HFFc6 (cell line): ENCODE measurements at places on chromosomes 1 and 21. TPM values are rescaled to one million over a fixed set of nuclear protein-coding genes. Genes with fewer than 3 reads are reported as not detected.
A peak's percentile ranks its signal among the peaks of the same experiment; 100 is the strongest.

- DNase-seq = no peak
These were observed 56.7 kb downstream of the KCNC4 start for GRCh38 chr1:110266834-110267233.

DNA sequence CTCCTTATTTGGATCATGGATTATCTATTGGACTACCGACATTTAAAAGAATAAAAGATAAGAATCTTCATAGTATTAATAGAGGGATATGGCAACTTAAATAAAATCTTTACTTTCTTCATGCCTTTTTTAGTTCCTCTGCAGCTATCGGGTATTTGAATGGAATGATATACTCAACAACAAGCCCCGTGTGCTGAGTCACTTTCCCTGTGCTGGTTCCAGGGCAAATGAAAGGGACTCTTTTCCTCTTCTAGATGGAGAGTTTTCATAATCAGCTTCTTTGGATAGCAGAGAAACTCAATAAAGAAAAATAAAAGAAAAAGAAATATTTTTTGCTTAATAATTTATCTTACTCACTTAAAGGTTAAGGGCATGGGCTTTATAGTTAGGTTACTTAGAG, 213.7 kb downstream of the LRRC40 start:
- peak; percentile 15 for DNase-seq

- DNase-seq = no peak
These were observed 11.7 kb downstream of the MX1 start for GRCh38 chr21:41437729-41438128.

GRCh38 chr1:245039196-245039595, 115.6 kb upstream of the KIF26B start:
- no peak for DNase-seq

GRCh38 chr1:108847494-108847893, 9.4 kb downstream of the AKNAD1 start:
- no peak for DNase-seq

- no peak for DNase-seq
These were observed 420.3 kb downstream of the NPHP4 start for GRCh38 chr1:5571861-5572401.

GRCh38 chr1:202023001-202023433, 12.6 kb downstream of the ELF3 start:
- no peak for DNase-seq

DNA sequence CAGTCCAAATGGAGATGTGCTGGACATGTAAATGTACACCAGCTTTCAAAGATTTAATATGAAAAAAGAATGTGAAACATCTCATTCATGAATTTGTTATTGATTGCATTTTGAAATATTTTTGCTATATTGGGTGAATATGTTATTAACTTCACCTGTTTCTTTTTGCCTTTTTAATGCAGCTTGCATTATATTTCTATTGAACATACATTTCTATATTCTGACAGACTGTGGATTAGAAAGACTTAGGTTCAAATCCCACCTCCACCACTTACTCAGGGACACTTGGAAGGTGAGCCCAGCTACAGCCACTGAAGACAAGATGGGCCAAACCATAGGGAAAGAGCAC, 37.8 kb downstream of the LRRN2 start:
- DNase-seq = no peak

DNA sequence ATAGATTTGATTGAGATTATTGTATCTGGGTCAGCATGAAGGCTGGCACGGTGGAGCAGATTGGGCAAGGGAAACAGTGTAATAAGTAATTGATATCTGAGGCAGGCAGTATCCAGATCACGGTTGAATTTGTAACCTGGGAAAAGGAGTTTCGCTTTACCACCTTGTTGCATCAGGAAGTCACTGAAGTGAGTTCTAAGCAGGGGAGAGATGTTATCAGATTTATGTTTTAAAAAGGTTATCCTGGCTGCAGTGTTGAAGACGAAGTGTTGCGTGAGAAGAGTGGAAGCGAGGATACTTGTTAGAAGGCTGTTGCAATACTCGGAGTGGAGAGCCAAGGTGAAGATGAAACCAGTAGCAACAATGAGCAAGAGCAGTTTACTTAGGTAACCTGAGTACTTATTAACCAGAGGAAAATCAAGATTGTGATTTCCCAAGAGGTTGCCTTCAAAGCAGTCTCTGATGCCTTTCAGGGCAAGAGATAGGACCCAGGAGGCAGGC, 77.8 kb downstream of the LHX9 start:
- no peak for DNase-seq

- DNase-seq = peak; percentile 20
These were observed 93.2 kb downstream of the CTH start for GRCh38 chr1:70504176-70504820.

GRCh38 chr1:59952065-59952464, 25.5 kb upstream of the CYP2J2 start:
- DNase-seq = peak; percentile 4

DNA sequence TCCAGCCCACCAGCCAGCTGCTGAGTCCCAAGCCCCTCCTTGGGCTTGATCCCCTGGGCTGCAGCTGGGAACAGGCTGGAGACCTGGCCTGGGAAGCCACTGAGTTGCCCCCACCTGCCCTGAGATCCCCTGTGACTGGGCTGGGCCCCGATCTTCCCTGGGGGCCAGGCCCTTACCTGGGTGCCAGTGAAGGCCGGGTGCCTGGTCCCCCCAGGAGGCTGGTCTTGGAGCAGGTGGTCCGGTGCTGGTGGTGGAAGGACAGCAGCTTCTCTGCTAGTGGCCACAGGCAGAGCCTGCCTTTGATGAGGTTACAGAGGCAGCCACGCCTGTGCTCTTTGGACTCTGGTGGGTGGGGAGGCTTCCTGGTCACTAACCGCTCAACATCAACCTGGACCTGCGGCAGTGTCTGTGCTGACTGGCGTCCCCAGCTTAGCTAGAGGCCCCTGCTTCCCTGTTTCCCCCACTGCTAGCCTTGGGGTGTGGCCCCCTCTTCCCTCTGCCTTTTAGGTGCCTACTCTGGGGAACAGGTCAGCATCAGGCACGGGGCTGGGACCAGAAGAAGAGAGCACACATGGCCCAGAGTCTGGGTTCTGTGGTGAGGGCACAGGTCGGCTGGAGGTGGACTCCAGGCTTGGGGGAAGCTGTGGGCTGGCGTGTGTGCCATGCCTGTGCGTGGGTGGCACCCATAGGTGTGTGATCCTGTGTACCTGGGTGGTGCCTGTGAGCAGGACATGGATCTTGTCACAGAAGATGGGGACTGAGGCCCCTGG, at the start of gene EPS8L3:
Gene EPS8L3 (minus strand): TSS at position 278 of the 770 bp plus-strand sequence. CDS start 2,174 bp downstream, outside the sequence.
- no peak for DNase-seq

DNA sequence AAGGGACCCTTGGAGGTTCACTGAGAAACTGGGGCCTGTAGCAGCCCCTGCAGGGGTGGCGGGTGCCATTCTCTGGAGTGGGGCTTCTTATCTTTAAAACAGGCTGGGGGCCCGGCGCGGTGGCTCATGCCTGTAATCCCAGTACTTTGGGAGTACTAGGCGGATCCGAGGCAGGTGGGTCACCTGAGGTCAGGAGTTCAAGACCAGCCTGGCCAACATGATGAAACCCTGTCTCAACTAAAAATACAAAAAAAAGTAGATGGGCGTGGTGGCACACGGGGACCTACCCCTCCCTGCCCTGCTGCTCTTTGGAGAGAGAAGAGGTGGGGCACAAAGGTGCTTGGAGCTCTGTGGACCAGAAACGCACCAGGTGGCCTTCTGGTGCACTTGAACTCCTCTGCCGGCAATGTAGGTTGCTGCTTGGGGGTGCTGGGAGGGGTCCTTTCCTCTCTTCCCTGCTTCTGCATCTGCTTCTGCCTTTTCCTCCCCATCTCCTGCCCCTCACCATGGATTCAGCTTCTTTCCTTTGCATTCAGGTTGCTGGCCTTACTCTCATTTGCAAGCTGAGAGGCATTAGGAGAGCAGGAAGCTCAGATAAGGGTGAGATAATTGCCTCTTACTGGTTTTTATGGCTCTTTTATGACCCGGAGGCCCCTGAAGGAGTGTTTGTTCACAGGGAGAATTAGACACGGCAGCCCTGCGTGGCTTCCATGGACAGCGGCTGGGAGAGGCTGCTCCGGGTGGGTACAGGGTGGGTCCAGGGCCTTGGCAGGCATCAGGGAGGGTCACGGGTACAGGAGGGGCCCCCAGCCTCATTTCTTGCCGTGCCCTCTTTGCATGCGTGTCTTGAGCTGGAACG, 57.4 kb downstream of the ARHGEF10L start:
- no peak for DNase-seq

GRCh38 chr1:6329396-6329795, 64.2 kb downstream of the ACOT7 start:
- no peak for DNase-seq

- no peak for DNase-seq
These were observed 24.3 kb upstream of the MYBPHL start for GRCh38 chr1:109331113-109331512.

GRCh38 chr1:236534151-236534651, 10.4 kb downstream of the LGALS8 start:
- peak; percentile 81 for DNase-seq

DNA sequence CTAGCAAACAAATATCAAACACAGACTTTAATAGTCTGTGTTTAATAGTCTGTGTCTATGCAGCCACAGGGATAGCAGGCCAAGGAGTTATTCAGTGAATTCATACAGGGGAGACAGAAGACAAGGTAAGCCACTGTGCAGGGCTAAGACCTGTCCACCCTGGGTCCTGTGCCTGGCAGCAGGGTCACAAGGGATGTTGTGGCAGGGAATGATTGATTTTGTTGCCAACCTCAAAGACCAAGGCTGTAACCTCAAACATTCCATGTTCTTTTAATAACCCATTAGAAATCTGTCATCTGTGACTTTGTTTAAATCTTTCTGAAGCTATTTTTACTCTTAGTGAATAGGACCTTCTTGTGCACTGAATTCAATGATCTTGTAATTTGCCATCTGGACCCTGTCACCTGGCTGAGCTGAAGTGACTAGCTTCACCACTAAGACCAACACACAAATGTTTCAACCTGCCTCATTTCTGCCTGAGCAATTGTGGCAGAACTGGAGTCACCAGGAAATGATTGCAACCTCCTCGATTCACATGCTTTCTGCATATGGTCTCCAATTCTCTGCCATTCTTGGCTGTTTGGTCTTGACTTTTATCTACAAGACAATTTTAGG, 154.2 kb downstream of the ASTN1 start:
- DNase-seq = no peak

GRCh38 chr1:82171955-82172354, 371.2 kb downstream of the ADGRL2 start:
- no peak for DNase-seq

- DNase-seq = no peak
These were observed 8.1 kb downstream of the SOD1 start for GRCh38 chr21:31667639-31668038.

GRCh38 chr21:33114276-33114675, 44.3 kb downstream of the OLIG1 start:
- DNase-seq = no peak

DNA sequence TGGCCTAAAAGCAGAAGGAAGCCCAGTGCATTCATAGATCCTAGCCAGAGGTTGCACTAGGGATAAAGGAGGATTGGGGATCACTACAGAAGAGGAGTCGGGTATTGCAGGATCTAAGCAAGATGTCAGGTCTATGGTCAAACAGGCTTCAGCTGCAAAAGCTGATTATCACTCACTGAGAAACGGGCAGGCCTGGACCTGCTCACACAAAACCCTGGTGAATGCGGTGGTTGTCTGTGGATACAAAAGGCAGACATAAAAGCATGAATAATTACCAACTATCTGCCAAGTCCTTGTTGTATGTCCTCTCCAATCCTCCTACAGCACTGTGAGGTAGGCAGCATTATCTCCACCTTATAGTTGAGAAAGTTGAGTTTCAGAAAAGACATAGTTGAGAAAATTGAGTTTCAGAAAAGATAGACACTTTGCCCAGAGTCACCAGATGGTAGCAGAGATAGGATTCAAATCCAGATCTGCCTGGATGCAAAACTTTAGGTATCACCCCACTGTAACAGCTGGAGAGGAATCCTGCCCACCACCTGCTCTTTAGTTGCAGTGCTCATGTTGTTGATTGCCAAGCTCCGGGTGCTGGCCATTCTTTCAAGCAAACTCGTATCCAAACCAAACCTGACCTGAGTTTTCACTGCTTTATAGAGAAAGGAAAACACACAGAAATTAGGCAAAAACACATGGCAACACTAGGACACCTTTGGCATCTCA, 49.6 kb upstream of the HOOK1 start:
- no peak for DNase-seq

GRCh38 chr1:37746806-37747205, 18.1 kb downstream of the EPHA10 start:
- DNase-seq = no peak

GRCh38 chr1:201528631-201529252, 10.2 kb upstream of the NAV1 start:
- DNase-seq = no peak

DNA sequence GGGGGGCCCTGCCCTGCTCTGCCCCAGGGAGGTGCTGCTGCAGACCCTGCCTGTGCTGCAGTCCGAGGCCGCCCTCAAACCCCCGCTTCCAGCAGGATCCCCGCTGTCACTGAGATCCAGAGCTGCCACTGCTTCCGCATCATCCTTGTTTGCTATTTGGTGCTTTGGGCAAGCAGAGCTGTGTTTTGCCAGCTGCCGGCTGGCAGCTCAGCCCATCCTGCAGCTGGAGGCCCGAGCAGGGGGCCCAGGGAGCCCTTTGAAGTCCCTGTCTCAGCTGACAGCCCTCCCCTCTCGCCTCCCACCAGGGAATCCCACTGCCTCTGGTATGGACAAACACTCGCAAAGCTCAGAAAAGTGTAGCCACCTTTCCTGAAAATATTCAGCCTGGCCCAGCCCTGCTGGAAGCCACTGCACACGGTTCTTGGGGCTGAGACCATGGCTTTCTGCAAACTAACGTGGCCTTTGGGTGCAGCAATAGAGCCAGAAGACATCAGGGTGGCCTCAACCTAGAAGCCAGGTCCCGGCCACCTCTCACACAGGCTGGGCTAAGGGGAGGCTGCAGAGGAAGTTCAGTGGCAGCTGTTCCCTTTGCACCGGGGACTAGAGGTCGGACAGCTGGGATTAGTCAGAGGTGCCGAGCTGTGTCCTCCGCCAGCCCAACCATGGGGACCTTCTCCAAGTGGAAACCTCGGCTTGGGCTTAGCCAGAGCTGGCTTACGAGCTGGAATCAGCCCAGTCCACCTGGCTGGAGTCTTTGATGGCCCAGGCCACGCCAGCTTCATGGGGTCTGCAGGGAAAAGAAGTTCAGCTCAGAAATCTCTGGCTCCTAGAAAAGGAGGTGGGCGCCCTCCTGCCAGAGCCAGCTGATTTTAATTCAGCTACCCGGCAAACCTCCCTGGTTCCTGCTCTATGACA, 107.1 kb downstream of the SPSB1 start:
- DNase-seq = no peak

OR2L13 gene
- not detected in 3 replicates for total RNA-seq

UBL4B gene
- 1.7 and 9.1 TPM in 2 replicates for total RNA-seq

ZSWIM5 gene
- total RNA-seq = not detected in 3 replicates

ADAM30 gene
- not detected in 3 replicates for total RNA-seq

PHLDA3 gene
- total RNA-seq = 94.3 to 110 TPM (median 107 TPM) in 3 replicates

NFYC gene
- total RNA-seq = 31.0 to 39.8 TPM (median 34.0 TPM) in 3 replicates

LRRC41 gene
- 92.6 to 103 TPM (median 97.2 TPM) in 3 replicates for total RNA-seq

FMO4 gene
- 0.72 to 0.83 TPM (median 0.75 TPM) in 3 replicates for total RNA-seq

SLC30A10 gene
- total RNA-seq = not detected in 3 replicates

ANKRD34A gene
- total RNA-seq = 9.3 and 11.7 TPM in 2 replicates

PHTF1 gene
- 23.3 to 24.9 TPM (median 23.5 TPM) in 3 replicates for total RNA-seq

MSH4 gene
- not detected in 3 replicates for total RNA-seq

KRTAP11-1 gene
- not detected in 3 replicates for total RNA-seq
